D721Med (cell line): ENCODE measurements at places on chromosomes 5 and 9.

GRCh38 chr5:172216345-172216744, 22.4 kb downstream of the EFCAB9 start:
- no peak for DNase-seq

DNA sequence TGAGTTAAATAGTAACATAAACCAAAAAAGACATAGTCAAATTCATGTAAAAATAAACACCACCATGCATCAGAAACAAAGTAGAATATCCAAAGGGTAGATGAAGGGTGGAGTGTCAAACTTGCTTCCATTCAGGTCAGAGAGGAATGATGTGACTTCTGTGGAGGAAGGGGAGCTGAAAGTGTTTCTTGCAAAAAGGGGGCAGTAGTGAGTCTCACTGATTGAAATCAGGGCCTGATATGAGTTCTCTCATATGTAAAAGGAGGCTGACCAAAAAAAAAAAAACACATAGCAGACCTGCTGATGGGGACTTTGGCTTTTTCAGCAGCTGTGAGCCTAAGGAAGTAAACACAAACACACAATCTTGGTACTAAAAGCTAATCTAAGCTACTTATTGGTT, 38.8 kb upstream of the RGMB start:
- no peak for DNase-seq

GRCh38 chr5:138212828-138213160, 329 bp downstream of the CDC23 start:
- DNase-seq: no peak

- no peak for DNase-seq
These were observed 26.7 kb upstream of the ECM2 start for GRCh38 chr9:92562461-92562967.

- no peak for DNase-seq
These were observed 10.0 kb upstream of the SLC34A1 start for GRCh38 chr5:177374211-177374610.

- no peak for DNase-seq
These were observed 52.1 kb upstream of the CEMIP2 start for GRCh38 chr9:71820403-71820921.

DNA sequence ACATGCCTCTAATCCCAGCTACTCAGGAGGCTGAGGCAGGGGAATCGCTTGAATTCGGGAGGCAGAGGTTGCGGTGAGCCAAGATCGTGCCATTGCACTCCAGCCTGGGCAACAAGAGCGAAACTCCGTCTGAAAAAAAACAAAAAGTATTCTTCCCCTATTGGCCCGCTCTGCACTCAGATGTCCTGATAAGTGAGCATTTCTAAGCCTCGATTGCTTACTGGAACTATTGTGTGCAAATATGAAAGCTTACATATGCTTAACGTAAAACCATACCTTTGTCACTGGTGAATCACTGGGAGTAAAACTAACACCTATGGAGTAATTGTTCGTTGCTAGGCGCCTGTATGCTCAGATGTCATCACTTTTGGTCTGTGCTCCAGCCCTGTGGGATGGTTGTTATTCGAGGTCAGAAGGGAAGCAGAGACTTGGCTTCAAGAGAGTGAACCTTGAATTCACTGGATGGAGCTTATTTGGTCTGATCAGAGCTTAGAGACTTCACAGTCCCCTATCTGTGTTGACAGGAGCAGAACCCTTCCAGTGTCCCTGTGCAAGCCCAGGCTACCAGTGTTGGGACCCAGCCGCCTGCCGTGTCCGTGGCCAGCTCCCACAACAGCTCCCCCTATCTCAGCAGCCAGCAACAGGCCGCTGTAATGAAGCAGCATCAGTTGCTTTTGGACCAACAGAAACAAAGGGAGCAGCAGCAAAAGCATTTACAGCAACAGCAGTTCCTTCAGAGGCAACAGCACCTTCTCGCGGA, 25.3 kb upstream of the LTC4S start:
- no peak for DNase-seq

- DNase-seq: no peak
These were observed 355.6 kb upstream of the DAB2 start for GRCh38 chr5:39780347-39780746.

DNA sequence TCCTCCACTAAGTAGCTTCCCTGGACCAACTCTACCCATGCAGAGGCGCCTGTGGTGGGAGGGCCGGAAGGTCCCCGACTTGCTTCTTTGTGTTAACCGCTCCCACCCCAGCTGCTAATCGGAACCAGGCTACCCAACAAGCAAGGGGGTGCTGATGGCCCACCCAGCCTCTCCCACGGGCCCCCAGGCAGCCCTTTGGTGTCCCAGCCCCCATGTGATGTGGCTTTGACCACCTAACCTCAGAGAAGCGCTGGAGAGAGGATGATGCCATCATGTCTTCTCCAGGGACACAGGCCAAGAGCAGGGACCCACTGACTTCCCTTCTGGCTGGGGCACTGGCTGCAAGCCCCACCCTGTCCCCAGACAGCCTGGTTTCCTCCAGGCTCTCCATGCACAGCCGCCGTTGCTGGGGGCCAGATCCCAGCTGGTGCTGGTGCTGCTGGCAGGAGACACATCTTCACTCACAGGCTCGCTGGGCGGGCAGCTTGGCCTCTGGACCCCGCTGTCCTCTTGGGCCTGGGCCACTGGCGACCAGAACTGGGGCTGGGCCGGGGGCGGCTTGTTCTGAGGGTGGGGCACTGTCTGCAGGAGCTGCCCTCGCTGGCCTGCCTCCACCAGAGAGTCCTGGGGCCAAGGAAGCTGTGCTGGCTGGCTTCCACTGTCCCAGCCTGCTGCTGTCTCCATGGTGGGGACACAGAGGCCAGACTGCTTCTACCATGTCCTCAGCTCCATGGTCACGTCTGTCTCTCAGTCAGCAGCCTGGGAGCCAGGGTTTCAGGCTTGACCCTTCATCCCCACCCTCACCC, 27.8 kb downstream of the LAMC3 start:
- DNase-seq: no peak

GRCh38 chr5:125575171-125575890, 828.9 kb upstream of the ZNF608 start:
- DNase-seq: no peak

DNA sequence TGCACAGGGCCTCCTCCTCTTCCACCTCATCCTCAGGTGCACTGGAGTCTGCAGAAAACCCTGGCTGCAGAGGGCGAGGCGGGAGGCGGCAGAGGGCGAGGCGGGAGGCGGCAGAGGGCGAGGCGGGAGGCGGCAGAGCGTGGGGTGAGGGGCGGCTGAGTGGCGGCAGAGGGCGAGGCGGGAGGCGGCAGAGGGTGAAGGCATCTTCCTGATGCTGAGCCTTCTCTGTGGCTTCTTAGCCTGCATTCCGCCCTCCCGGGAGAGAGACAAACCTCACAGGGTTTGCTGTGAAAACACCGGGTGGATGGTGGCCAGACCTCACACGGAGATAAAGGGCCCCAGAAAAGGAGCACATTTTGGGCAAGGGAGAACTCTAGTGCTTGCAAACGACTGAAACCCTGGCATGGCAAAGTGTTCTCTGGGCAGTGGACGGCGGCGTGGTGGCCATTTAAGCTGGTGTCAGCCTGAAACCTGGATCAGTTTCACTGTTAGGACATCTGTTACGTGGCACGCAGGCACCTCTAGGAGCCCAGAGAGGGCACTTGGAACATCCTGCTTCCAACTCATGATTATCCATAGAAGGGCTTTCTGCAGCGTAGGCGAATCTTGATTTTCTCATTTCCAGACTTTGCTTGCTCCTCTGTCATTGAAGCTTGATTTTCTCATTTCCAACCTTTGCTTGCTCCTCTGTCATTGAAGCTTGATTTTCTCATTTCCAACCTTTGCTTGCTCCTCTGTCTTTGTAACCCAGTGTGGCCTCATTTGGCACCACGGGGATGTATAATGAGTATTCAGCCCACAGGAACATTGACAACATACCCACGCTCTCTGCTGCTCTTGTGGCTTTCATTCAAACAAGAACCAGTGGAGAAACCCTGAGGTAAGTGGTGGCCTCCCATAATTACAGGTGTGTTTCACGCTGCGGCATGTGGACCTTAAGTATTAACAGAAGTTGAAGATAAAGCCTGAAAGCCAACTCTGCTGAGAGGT, 16.3 kb upstream of the PLEKHG4B start:
- no peak for DNase-seq

- DNase-seq: no peak
These were observed 200.7 kb downstream of the FANCC start for GRCh38 chr9:95116808-95117204.

- no peak for DNase-seq
These were observed 599 bp downstream of the NMRK1 start for GRCh38 chr9:75087289-75087823.

- no peak for DNase-seq
These were observed 17.3 kb upstream of the RUFY1 start for GRCh38 chr5:179533024-179533423.

DNA sequence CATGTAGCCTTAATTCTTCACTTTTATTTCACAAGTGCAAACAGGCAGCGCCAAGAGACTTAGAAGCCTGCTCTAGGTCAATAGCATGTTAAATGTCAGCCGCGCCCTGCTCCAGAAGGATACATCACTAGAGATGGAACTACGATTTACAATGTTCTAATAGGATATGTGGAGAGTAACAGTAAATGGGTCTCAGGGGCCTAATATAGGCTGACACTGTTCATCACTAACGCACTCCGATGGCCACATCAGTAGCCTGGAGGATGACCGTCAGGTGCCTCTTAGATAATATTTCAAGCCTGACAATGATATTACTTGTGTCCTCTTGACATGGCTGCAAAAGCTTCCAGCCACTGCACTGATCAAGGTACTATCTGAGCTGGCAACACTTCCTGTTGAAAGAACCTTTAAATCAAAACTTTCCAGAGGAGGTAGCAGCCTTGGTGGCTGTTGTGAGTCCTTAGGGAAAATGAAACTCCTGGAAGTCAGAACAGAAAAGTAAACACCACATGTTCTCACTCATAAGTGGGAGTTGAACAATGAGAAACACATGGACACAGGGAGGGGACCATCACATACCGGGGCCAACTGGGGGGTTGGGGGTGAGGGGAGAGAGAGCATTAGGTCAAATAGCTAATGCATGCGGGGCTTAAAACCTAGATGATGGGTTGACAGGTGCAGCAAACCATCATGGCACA, 35.0 kb downstream of the PTTG1 start:
- no peak for DNase-seq

DNA sequence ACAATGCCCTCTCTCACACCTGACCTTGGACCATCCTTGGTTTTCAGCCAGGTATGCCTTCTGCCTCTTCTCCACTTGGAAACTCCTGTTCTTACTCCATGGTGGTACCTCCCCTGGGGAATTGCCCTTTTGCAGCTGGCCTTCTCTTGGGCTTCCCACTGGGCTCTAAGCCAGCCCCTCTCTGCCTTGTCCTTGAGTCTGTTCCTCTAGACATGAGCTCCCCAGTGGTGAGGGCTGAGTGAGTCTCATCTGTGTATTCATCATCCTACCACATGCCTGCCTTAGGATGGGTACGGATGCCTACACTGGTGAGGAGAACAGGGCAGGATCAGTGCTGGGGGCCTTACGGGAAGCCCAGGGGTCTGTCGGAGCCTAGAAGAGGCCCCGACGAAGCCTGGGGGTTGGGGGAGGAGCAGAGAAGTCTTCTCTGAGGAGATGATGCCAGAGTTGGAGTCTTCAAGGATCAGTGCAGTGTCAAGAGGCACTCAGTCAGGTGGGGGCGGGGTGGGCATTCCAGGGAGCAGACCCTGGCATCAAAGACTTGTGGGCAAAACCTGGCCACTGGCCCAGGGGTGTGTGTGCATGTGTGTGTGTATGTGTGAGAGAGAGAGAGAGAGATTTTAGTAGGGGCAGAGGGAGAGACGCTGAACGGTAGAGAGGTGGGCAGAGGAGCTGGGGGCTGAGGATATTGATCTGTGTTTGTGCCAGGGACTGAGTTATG, 5.2 kb upstream of the CRB2 start:
- no peak for DNase-seq

DNA sequence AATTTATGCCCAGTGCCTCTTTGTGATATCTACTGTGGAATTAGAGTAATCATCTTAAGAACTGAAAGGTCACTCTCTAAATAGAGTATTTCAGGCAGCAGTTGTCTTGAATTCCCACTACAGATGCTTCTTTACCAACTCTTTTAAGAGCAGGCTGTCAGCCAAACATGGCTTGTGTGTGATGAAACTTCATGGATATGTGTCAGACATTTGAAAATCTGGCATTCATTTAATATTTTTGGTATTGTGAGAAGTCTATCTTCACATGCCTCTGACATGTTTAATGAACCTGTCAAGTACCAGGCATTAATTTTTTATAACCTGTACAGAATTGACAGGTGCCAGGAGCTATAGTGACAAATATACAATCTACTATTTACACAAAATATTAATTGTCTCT, 318.6 kb downstream of the CDH9 start:
- no peak for DNase-seq

GRCh38 chr9:116860509-116861120, 173.5 kb downstream of the TRIM32 start:
- peak; percentile 66 for DNase-seq

DNA sequence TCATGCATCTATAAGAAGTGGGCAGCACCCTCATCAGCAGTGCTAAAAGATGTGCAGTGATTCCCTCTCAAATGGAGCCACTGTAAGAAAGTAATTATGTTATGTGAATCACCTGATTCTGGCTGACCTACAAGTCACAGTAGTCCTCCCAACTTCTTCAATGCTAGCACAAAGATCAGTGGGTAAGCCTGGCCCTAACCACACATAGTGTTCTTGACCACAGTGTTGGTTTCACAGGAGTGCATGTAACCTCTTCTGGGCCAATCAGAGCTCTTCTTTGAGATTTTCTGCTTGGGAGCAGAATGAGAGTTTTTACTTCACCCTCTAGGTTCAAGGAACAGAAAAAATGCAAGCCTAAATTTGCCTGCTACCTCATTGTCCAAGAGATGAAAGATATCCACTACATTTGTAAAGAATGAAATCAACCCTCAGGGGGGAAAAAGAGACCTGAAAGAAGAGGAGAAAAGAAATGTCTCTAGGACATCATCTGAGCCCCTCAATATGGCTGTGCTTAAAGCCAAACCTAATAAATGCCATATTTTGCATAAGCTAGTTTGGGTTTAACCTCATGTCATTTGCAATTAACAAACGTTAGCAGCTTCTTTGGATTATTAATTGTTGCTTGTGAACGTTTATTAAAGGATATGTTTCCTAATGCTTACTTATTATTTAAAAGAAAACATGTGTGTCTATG, 65.3 kb upstream of the ADRB2 start:
- no peak for DNase-seq

- no peak for DNase-seq
These were observed 121.8 kb downstream of the SEMA6A start for GRCh38 chr5:116452774-116453368.

GRCh38 chr9:840343-840742, 1.2 kb upstream of the DMRT1 start:
- no peak for DNase-seq

- DNase-seq: no peak
These were observed 11.3 kb upstream of the DIPK1B start for GRCh38 chr9:136700959-136701667.
